Stimulated activated CD8-positive, alpha-beta memory T cell treated with anti-CD3 and anti-CD28 coated beads, Interleukin-15, amount 100 ng/mL, for 24 hours (primary cell): ENCODE measurements at places on chromosomes 6 and 20.

DNA sequence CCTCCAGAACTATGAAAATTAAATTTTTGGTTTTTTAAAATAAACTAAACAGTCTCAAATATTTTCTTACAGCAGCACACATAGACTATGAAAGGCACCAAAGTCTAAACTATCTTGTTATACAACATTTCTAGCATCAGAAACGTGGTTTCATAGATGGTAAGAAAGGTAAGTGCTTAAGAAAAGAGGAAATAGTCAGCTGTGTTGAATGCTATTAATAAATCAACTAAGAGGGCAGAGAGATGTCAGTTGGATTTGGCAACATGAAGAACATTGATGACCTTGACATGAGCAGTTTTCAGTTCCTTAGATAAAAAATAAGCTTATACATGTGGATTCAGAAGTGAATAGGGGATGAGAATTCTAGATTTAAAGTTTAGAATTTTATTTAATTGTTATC lies 113.6 kb downstream of the RFX6 start:
- DNase-seq, result no peak

GRCh38 chr6:134821928-134822864 lies 127.7 kb downstream of the ALDH8A1 start:
- DNase-seq, result no peak

DNA sequence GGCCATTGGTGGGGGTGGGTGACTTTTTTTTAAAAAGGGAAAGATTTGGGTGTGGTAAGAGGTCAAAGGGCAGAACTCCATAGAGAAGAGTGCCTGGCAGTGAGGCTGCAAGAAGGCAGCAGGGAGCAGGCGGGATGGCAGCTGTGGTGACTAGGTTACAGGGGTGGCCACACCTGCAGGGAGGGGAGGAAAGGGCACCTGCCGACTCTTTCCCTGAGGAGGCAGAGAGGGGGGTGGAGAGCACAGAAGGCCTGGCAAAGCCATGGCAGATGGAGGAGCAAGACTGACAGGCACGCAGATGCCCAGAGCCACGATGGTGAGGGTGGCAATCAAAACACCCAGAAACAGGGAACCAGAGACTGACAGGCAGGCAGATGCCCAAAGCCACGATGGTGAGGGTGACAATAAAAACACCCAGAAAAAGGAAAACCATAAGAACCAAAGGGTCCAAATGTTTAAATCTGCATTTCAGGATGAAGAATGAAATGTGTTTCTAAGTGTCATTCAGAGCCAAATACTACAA lies 19.3 kb downstream of the CST7 start:
- DNase-seq, result no peak

DNA sequence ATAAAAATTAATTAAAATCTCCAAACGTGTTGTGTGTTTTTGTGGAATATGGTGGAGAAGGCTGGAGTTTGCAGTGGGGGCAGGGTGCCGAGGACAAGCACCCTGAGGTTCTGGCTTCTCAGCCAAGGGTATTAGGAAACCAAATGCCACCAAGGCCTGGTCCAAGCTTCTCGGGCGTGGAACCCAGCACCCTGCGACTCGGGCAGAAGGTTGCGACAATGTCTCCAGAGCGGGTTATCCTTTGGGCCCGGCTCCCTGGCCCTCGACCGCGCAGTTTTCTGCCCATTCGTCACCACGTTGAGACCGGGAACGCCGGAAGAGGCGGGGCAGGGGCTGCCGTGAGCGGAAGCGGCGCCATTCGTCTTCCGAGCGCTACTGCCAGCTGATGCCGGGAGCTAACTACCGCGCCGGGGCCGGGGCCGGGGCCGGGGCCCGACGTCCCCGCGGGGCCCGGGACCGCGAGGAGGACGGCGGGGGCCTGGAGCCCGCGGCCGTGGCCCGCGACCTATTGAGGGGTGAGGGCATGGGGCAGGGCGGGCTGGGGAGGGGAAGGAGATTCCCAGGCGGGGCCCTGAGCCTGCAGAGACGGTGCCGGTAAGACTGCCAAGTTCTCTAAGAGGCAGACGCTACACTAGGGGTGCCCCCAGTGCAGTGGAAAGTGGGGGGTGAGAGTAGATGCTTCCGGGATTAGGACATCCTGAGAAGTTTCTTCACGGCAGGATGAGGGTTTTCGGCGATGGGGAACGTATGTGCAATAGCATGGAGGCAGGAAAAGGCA lies at the start of gene RRP36:
RRP36 (plus strand) TSS at position 354 of the 778 bp plus-strand sequence; CDS start at position 386, 32 bp downstream.
- peak; percentile 53 for DNase-seq

DNA sequence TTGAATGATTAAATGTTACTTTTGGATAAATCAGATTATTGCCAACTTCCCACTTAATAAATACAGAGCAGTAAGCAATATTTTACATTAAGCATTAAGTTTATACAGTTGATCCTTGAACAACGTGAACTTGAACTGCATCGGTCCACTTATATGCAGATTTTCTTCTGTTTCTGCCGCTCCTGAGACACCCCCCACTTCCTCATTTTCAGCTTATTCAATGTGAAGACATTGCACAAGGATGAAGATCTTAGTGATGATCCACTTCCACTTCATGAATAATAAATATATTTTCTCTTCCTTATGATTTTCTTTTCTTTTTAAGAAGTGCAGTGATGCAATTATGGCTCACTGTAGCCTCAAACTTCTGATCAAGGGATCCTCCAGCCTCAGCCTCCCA lies 167.2 kb downstream of the LINC00237 start:
- DNase-seq, result no peak

GRCh38 chr6:33620158-33620855 lies 815 bp upstream of the ITPR3 start:
- no peak for DNase-seq

- DNase-seq, result no peak
These were observed 21.0 kb downstream of the NOL7 start for GRCh38 chr6:13635948-13636658.

- no peak for DNase-seq
These were observed 145.2 kb downstream of the CEBPB start for GRCh38 chr20:50335866-50336265.

DNA sequence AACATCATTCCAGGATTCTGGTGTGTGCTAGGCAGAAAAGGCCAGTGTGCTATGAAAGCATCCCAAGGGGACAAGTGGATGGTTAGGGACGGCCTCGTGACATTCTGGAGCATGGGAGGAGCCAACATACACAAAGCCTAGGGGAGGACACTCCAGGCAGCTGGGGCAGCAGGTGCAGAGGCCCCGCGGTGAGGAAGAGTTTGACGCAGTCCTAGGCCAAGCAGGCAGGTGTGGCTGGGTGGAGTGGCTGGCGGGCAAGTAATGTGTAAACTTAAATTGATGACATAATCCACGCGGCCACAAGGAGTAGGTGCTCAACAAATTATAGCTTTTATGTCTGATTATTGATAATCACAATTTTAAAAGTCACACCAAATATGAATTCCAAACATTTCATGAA lies 93.6 kb downstream of the TMEM242 start:
- no peak for DNase-seq

DNA sequence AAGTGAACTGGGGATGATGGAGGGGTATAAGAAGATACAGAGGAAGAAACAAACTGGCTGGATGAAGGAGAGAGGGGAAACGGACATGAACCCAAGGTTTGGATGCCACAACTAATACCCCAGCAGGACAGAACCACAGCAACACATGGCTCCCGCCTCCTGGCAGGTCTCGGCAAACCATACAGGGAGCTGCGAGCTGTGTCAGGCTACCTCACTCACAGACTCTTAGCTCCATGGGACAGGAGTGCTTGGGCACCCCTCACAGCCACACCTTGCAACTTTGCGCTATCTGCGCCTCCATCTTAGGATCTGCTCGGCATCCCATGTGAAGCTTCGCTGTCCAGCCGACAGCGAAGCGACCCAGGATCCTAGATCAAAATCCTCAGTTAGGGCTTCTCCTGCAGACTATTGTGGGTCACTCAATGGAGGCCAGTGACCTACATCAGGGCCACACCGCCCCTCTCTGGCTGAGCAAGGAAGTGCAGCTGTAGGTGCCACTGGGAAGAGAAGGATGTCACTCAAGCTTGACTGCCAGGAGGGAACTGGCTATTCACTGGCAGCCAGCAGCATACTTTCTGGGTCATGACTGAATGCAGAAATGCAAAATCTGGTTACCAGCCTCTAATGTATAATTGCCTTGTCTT lies 174.4 kb upstream of the RIN2 start:
- no peak for DNase-seq

- DNase-seq, result no peak
These were observed 317.5 kb upstream of the MOCS1 start for GRCh38 chr6:40251637-40252300.

- DNase-seq, result no peak
These were observed 43.1 kb downstream of the BLTP3A start for GRCh38 chr6:34834789-34835518.

GRCh38 chr6:51542475-51542874 lies 544.9 kb downstream of the PKHD1 start:
- no peak for DNase-seq

- DNase-seq, result peak; percentile 38
These were observed 11.0 kb downstream of the POU3F2 start for GRCh38 chr6:98845211-98846020.

DNA sequence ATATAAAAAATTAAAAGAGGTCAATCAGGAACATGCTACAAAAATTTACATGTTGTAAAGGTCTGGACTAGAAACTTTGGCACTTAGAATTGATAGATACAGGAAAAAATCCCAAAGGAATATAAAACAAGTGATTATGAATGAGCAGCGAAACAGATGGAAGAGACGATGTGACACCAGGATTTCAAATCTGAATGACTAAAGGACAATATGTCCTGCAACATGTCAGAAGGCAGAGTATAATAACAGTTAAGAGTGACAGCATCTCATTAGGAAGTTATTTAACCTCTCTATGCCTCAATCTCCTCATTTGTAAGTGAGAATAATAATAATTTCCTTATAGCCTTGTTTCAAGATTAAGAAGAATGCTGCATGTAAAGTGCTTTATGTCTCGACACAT lies 50.3 kb downstream of the FRK start:
- DNase-seq, result no peak

DNA sequence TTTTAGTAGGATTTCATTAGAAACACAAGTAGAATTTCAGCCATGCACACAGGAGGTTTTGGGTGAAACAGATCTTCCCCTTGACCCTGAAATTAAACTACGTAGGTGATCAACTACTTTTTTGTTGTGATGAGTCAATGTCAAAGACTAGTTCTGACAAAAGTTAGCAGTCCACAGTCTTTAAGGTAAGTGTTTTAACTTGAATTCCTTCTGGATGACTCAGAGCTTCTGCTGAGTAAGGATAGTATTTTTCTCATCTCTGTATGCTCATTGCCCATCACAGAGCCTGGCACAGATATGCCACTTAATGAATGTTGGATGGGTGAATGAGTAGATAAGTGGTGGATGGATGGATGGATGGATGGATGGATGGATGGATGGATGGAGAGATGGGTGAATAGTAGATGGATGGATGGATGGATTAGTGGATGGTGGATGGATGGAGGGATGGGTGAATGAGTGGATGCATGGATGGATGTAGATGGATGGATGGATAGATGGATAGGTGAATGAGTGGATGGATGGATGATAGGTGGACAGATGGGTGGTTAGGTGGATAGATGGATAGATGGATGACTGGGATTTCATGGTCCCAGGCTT lies 165.3 kb downstream of the ZMYND8 start:
- no peak for DNase-seq

GRCh38 chr6:6243846-6244245 lies 76.6 kb downstream of the F13A1 start:
- DNase-seq, result no peak

DNA sequence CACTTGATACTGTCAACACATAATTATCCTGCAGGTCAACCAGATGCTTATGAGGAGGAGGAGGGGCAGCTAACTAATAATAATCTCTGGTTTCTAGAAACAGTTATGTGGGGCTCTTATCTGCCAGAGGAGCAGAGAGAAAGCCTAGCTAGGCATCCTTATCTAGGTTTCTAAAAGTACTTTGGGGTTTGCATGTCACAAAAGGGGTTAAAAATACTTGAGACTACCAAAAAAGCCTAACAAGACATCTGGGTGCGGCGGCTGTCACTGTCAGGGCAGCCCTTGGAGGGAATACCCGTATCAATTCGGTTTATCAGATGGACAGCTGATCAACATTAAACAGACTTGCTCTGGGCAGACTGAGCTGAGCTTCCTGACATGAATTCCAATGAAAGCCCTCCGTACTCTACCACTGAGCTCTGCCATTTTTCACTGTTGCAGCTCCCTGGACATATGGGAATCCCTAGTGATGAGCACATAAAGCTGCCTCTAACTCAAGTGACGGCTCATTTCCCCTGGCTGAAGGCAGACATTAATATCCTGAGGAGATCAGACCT lies 166.6 kb downstream of the PDSS2 start:
- no peak for DNase-seq

DNA sequence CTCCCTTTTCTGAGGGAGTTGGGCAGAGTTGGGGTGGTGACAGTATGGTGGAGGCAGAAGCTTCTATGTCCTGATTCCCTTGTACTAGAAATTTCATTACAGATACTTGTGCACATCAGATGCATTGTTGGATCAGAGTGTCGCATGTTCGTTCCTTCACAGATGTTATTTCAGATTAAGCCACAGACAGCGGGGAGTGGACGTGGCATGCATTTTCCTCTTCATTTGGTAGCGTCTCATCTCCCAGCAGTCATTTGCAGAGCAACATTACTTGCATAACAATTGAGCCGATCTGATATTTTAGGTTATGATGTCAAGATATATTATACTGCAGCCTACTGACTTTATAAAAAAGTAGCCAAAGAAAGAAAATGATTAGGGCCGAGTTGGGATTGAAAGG lies 261.6 kb upstream of the SASH1 start:
- DNase-seq, result no peak

- DNase-seq, result no peak
These were observed 724.2 kb downstream of the CD109 start for GRCh38 chr6:74420221-74420620.

GRCh38 chr6:75094614-75095200 lies 111.1 kb downstream of the COL12A1 start:
- DNase-seq, result no peak

- DNase-seq, result no peak
These were observed 12.2 kb upstream of the TBC1D20 start for GRCh38 chr20:474581-474980.

DNA sequence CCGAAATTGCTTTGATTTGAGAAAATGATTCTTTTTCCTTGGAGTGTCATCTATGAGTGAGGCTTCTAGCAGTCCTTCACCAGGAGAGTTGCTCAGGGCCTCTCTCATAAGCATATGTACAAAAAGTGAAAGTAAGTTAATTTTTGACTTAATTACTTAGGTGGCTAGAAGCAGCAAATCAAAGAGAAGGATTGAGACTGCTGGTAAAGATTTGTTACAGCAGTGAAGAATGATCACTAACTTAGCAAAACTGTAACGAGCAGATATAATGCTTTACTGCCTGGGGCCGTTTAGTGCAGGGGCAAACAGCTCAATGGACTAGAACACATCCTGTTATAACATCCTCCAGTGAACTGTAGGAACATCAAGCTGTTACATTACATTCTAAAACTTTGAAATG lies 167.8 kb upstream of the RIPOR2 start:
- no peak for DNase-seq

DNA sequence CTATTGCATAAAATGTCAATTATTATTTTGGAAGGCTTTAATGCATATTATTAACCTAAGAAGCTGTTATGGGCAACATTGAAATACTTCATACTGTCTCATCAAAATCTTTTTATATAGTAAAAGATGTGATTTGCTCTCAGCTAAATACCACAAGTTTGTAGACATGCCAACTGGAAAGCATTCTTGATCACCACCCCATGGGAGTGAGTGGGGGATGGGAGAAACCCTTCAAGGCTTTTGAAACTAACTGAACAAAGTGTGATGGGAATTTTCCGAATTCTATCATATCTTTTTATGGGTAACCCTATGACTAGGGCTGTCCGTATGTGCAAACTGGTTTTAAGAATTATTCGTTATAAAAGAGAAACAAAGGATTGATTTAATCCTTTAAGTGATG lies 377.3 kb upstream of the JAG1 start:
- DNase-seq, result no peak

- DNase-seq, result no peak
These were observed 258.0 kb downstream of the PHACTR1 start for GRCh38 chr6:12974551-12974950.
